ENCODE measurements at places on chromosomes 5 and 9.

DNA sequence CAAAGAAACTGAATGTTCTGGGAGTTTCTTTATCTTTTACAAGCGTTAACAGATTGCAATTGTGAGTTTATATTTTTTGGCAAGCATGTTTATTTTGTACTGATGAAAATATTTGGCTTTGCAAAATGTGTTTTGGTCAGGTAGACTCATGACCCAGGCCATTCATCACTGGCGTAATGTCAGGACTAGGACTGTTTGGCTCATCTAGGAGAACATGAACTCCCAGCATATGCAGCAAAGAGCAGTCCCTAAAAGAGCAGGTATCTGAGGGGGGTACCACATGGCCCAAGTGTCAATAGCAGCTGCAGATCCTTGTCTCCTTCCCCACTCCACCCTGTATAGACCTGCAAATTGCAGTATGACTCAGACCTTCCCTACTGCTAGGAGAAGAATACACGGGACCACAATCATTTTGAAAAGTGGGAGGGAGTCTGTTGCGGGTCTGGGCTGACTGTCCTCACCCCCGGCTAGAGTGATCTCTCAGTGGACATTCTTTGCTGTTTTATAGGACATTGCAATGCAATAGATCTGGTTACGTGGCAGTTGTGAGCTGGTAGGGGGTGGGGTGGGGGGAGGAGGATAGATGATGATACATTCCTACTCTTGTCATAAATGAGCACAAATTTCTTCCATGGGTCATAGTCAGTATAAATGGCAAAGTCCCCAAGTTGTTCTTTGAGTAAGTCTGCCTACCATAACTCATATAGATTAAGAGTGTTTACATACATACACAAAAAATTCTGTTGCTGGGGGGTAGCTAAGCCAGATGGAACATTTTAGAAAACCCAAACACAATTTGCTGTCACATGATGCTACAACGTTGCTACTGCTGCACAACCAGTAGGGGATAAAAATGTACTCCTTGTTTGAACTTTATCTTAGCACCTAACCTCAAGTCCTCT, 20.8 kb upstream of the SNCAIP start:
- no peak for DNase-seq

GRCh38 chr9:35749515-35750255, 598 bp downstream of the RGP1 start:
- DNase-seq = no peak

DNA sequence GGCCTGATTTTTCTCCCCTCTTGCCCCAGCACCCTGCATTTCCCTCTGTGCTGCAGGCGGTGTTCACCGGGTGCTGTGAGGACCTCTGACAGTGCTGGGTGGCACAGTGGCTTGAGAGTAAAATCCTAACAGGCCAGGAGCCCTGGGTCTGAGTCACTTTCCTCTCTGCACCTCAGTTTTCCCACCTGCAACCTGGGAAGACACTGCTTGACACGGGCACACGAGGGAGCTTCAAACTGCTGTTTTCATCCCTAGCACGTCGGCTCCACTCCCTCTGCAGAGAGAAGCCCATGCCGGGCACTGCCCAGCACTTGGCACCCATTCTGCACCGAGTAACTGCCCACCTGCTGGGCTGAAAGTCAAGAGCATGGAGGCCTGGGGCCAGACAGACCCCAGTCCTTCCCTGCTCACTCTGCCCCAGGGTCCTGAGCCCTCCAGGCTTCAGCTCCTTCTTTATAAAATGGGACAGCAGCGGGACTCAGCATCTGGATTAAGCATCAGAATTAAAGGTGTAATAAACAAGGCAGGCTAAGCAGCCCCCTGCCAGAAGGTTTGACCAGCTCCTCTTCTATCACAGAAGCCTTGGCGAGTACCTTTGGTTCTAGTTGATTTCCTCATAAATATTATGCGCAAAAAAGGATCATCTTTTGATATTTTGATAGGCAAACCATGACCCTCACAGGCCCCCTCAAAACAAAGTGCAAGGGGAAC, 5.2 kb downstream of the GFI1B start:
- DNase-seq = no peak

GRCh38 chr9:110583237-110583636, 3.7 kb upstream of the SVEP1 start:
- DNase-seq = no peak
